ENCODE measurements at places on chromosomes 7 and 10. TPM values are rescaled to one million over a fixed set of nuclear protein-coding genes. Genes with fewer than 3 reads are reported as not detected.

DNA sequence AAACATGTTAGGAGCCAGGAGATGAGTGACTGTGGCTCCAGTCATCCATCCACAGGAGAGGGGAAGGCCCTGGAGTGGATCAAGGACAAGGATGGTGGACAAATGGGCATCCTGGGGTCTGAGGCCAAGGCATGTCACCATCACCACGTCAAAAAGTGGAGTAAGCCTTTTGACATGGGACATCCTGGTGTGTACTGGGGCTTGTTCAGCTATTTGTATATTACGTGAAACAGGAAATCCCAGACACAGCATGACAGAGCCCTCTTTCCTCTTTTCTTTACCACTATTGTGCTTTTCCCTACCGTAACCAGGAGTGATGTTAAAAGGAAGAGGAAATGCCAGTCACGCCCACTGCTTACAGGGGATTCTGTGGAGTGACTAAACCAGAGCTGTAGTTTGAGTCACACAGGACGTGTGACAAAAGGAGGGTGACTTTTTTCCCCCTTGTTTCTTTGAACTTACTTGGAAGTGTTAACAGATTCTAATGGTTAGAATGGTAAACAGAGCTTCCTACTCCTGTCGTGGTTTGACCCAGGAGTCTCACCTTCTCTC is 15.4 kb downstream of the ACSL5 start:
- DNase-seq, result peak; percentile 55

DNA sequence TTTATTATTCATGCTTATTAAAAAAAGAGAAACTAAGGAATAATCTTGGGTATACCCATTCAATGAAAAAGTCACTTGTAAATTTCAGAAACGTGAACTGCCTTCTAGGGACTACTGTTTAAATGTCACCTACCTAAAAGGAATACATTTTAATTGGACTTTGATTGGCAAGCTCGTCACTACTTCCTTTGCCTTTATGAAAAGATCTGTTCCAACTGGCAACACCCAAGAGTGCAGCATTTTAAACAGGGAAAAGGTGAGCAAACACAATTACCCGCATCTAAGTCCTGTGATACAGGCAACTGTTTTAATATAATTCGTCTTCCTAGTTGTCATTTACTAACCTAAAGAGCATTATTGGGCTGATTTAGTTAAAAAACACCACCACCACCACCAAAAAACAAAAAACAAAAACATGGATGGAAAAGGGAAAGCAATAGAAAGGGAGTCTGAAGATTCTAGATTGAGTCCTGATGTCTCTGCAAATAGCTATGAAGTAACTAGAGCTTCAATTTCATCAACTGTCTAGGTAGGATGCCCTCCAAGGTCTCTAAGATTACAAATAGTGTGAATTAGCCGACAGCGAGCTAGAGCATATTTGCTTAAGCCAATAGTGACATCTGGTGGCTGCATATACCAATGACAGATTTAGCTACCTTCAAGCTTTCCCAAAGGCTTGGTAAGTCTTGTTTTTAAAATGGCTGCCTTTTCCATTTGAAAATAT is 33.8 kb upstream of the ICA1 start:
- peak; percentile 8 for DNase-seq

The DKK1 gene
- not detected for total RNA-seq

GRCh38 chr10:86757113-86757972 is 924 bp downstream of the BMPR1A start:
- DNase-seq, result peak; percentile 1

The CDK5 gene
- total RNA-seq, result 24.9 TPM

DNA sequence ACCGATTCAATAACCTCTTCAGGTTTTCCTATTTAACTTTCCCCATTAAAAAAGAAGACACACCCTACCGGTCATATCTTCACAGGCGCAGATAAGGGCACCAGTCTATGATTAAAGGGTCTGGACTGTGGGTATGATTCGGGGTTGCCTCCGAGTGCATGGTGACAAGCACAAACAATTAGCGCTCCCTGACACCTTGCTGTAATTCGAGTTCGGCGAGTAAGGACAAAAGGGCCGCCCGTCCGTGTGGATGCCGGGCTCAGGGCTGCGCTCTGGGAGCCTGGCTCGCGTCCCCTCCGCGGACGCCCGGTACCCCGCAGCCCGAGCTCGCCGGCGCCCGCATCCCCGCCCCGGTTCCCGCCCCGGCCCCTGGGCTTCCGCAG is 111.9 kb upstream of the RHEB start:
- no peak for DNase-seq

- no peak for DNase-seq
Measured at GRCh38 chr10:22609251-22609650, 105.1 kb downstream of the PIP4K2A start.

The MMRN2 gene
- not detected for total RNA-seq

The CDC14C gene
- not detected for total RNA-seq

The ZNF722 gene
- not detected for total RNA-seq

DNA sequence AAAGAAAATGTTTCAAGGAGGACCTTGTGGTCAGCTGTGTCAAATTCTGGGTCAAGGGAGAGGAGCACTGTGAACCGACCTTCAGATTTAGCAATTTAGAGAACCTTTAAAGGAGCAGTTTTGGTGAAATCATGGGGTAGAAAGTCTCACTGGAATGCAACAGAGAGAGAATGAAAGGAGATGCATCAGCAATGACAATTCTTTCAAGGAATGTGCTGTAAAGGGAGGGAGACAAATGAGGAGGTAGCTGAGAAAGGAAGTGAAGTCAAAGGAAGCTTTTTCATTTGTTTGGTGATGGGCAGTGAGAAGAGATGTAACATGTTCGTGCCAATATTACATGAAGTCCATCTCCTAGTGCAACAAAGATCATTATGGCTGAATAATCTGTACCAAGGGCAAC is 166.0 kb downstream of the TSPAN12 start:
- no peak for DNase-seq

- DNase-seq, result no peak
Measured at GRCh38 chr7:23020742-23021401, 6.9 kb upstream of the HYCC1 start.

The C7orf33 gene
- not detected for total RNA-seq

GRCh38 chr7:54811846-54812254 is 52.8 kb upstream of the SEC61G start:
- DNase-seq, result no peak

The METTL27 gene
- 1.8 TPM for total RNA-seq

DNA sequence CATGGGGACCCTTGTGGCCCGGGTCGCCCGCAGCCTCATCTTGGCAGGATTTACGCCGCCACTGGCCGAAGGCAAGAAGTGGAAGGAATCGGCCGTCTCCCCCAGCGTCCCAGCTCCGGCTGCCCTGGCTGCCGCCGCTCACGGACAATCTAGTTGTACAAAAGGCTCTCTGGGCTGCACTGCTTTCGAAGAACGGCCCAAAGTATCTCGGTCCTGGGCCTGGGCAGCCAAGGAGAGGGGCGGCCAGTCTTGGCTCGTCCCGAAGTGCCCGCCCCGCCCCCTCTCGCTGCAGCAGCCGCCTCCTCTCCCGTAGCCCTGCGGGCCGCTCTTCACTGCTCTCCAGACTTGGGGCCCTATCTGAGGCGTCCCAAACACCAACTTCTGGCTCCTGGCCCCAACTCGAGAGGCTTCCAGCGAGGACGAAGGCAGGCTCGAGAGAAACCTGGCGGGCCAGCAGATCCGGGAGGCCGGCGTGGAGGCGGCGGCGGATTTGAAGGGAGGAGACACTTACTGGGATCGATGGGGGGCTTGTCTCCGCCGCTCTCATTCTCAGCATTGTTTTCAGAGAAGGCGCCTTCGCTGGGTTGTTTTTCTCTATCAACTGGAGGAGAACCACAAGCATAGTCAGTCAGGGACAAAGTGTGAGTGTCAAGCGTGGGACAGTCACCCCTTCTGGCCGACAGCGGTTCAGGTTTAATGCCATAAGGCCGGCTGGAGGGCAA is 809 bp downstream of the HOXA9 start:
- DNase-seq, result no peak

DNA sequence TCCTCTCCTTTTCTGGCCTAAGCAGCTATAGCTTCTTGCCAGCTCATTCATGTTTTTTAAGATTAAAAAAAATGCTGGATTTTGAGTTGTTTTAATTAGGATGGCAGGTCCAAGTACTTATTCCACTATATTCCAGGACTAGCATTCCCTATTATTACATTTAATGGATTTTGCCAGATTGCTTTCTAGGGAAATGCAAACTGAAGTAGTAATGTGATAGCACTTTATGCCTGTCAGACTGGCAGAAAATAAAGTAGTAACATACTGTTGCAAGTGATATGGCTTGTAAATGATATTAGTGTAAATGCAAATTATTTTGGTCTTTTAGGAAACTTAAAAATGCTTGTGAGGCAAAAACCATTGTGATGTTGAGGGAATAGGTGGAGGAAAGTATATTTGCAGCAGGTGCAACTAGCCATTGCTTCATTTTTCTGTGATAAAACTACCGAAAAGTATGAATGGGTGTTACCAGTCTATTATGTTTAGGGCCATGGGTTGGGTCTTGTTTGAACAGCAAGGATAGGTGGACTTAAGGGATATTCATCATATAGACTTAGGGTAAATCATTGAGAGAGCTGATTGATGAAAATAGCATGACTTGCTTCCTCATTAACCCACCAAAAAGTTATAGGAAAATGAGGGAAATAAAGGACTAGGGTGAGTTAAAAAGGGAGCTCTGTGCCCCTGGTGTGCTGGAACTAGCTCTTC is 19.9 kb downstream of the ZNRF2 start:
- no peak for DNase-seq

The LRRC18 gene
- not detected for total RNA-seq

The PDK4 gene
- not detected for total RNA-seq

The TMEM273 gene
- total RNA-seq, result 16.2 TPM

GRCh38 chr10:77554996-77555397 is 82.6 kb downstream of the KCNMA1 start:
- DNase-seq, result no peak

GRCh38 chr7:66099551-66100407 is 14.9 kb upstream of the CRCP start:
- DNase-seq, result peak; percentile 16

DNA sequence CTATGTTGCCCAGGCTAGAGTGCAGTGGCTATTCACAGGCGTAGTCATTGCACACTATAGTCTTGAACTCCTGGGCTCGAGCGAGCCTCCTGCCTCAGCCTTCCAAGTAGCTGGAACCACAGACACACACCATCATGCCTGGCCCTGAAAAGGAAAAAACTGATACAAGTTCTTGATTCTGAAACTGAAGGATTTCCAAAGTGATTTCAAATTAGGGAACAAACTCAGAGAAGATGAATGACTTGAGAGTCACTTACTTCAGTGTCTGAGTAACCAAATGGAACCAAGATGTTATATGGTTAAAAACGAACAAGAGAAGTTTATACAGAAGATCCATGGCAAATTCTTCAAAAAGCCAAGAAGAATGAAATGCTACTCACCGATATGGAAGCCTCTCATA is 14.4 kb downstream of the CWF19L1 start:
- no peak for DNase-seq

The HSPA12A gene
- not detected for total RNA-seq

Data from activated T-helper 1 cell treated with anti-CD3 and anti-CD28 coated beads, Interleukin-12 subunit alpha, Interleukin-12 subunit beta, Interleukin-2, Interleukin-4 antibody, amounts not matched to agents 30 ng/mL and 10 ng/mL and 1 ng/mL, durations not matched to agents 14 hours and 24 hours and 36 hours (primary cell).